Smooth muscle cell of the pulmonary artery (primary cell): ENCODE measurements at places on chromosomes 3 and 15. TPM values are rescaled to one million over a fixed set of nuclear protein-coding genes. Genes with fewer than 3 reads are reported as not detected.

The ANKRD63 gene
- not detected in 2 replicates for total RNA-seq

The AGBL1 gene
- total RNA-seq: not detected in 2 replicates

The CNTN4 gene
- total RNA-seq: under 0.01 TPM in 1 of 2 replicates, not detected in the other

The CPEB1 gene
- 9.0 and 14.1 TPM in 2 replicates for total RNA-seq

The ADAMTSL3 gene
- 0.78 and 1.6 TPM in 2 replicates for total RNA-seq

The PDZRN3 gene
- total RNA-seq: 26.0 and 49.3 TPM in 2 replicates

The COL8A1 gene
- 133 and 540 TPM in 2 replicates for total RNA-seq

The GPR160 gene
- total RNA-seq: 0.13 and 0.26 TPM in 2 replicates

The FEZF2 gene
- not detected in 2 replicates for total RNA-seq

The ACOX2 gene
- 18.3 and 22.9 TPM in 2 replicates for total RNA-seq

The RARB gene
- 5.2 and 10.2 TPM in 2 replicates for total RNA-seq

The MUC20 gene
- total RNA-seq: 0.20 and 0.50 TPM in 2 replicates

The CLSTN2 gene
- total RNA-seq: 0.33 and 1.6 TPM in 2 replicates

The GOLGA6L9 gene
- total RNA-seq: 1.5 and 2.2 TPM in 2 replicates

The WDR93 gene
- total RNA-seq: 0.07 TPM in 1 of 2 replicates, not detected in the other

The CAPN3 gene
- total RNA-seq: 1.6 and 2.7 TPM in 2 replicates

The LTK gene
- total RNA-seq: 0.07 TPM in 1 of 2 replicates, not detected in the other

The STAG1 gene
- 36.6 and 39.3 TPM in 2 replicates for total RNA-seq

The PLA2G4D gene
- total RNA-seq: under 0.01 TPM in 1 of 2 replicates, not detected in the other

The MLH1 gene
- 36.2 and 36.4 TPM in 2 replicates for total RNA-seq

The FAM107A gene
- total RNA-seq: 0.07 TPM in 1 of 2 replicates, not detected in the other
